Upper lobe of right lung (tissue), 1 donor: ENCODE measurements at places on chromosomes 5 and 9.

- DNase-seq: no peak
Observed at GRCh38 chr5:21159510-21160059, 1171.6 kb upstream of the CDH18 start.

- no peak for DNase-seq
Observed at GRCh38 chr5:131959906-131960305, 14.4 kb upstream of the MEIKIN start.

GRCh38 chr9:108672475-108673190, 183.2 kb downstream of the ACTL7B start:
- no peak for DNase-seq

GRCh38 chr5:1298067-1298551, 3.2 kb upstream of the TERT start:
- DNase-seq: peak; percentile 59

DNA sequence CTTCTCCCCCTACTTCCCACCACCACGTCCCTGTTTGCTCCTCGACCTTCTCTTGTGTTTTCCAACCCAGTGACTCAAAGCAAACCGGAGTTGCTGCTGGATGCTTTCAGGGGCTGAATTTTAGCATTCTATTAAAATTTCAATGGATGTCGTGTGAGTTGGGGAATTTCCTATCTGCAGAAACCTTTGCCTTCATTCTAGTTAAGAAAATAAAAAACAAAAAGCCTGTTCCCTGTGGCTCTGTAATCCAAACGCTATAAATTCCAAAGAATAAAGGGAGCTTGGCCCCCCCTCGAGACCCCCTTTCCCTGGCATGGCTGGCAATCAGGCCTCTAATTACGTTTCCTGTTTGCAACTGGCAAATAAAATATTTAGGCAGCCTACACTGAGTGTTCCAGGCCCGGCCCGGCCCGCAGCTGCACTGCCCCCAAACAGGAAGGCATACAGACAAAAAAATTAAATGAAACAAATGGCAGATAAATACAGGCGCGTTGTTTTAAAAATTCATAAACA, 139.4 kb upstream of the PPP1R26 start:
- DNase-seq: peak; percentile 22

DNA sequence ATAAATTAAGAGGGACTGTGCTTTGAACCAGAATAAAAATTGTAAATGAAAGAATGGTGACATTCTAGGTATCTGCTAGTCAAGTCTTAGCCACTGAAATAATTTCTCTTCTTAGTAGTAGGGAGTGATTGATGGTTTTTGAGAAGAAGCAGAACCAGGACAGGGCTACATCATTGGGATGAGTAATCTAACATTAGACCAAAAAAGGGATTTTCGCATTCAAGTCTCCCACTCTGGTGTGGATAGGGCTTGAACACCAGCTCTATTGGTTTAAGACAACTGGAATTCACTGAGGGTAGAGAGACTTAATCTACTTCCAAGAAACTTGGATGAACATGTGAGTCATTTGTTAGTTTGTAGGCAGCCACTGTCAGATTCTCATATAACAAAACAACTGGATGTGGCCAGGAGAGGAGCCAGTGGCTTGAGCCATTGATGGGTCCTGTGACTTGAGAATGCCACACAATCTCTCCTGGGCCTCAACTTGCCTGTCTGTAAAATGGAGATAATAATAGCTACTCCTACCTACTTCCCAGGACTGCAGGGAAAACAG, 16.6 kb downstream of the FAT2 start:
- DNase-seq: no peak

GRCh38 chr9:89419978-89420394, 77.9 kb downstream of the SEMA4D start:
- DNase-seq: no peak

DNA sequence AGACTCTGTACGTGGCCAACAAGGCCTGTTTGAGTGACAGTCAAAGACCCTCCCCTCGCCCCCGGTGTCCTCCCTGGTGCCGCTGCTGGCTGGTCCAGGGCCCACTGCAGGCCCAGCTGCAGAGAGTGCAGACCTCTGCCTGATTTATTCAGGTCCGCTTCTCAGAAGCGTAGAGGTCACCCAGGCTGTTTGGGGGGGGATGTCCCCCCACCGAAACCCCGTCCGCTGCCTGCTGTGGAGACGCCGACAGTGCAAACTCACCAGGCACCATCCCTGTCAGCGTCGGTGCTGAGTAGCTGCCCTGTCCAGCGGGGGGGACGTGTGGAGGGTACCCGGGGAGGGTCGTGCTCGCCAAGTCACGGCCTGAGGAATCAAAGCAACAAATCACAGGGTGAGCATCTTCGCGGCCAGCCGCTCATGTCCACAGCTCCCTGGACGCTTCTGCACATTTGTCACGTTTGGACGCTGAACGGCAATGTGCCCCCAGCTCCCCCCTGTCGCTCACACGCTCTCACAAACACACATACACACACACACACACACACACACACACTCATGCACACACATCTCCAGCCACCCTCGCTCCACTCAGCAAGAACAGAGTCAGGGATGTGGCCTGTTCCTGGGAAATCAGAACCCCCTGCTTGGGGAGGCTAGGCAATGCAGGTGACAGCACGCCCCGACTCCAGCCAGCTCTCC, 152.2 kb downstream of the PAX5 start:
- peak; percentile 49 for DNase-seq

DNA sequence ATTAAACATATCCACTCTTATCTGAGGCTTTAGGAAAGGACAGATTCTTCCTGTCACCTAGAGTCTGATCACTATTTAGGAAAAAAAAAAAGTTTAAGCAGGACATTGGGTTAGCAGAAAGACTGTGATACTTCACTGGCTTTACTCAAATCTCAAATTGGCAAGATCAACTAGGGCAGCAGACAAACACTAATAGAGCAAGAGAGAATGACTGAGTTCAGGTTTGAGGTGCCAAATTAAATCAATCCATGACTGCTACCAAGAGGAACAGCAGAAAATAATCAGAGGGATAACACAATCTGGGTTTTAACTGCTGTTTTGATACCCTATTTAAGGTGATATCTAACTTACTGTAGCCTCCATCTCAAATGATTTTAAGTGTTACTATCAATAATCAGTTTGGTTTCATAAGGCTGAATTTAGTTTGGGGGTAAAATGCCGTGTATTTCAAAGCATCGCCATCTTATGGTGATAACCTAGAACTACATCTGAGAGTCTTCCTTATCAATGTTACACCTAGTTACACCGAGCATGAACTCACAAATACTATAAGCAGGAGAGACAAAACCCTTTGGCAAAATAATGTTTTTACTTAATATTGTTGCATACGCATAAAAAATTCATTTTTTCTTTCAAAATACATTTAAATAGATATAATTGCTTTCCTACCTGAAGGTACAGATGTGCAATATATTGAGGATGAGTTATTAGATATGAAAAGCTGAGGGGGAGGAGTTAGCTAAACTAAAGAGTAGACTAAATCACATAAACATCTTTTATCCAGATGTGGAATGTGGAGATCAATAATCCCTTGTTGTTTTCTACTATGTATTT, 286.4 kb upstream of the CDH12 start:
- no peak for DNase-seq

DNA sequence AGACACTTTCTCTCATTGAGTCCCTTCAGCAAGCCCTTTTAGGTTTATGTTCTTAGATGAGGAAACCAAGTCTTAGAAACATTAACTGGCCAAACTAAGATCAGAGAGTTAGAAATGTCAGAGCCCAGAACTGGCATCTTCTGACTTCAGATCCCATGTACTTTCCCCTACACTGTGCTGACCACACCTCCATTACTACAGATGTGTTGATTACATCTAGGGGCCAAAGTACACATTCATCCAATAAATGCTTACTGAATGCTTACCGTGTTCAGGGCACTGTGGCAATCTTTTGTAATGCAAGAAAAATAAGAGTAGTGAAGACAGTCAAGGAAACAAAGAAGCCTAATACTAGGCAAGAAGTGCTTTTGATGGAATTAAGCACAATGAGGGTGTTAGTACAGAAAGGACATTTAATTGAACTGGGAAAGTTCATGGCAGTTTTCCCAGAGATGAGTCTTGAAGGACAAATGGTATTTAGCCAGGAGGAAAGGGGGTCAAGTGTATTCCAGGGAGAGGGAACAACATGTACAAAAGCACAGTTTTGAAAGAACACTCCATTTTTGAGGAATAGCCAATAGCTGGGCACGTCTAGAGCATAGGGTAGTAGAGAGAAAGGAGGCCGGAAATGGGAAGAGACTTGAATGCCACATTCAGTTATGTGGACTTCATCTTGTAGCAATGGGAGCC, 89.7 kb upstream of the CDKN2B start:
- DNase-seq: no peak

DNA sequence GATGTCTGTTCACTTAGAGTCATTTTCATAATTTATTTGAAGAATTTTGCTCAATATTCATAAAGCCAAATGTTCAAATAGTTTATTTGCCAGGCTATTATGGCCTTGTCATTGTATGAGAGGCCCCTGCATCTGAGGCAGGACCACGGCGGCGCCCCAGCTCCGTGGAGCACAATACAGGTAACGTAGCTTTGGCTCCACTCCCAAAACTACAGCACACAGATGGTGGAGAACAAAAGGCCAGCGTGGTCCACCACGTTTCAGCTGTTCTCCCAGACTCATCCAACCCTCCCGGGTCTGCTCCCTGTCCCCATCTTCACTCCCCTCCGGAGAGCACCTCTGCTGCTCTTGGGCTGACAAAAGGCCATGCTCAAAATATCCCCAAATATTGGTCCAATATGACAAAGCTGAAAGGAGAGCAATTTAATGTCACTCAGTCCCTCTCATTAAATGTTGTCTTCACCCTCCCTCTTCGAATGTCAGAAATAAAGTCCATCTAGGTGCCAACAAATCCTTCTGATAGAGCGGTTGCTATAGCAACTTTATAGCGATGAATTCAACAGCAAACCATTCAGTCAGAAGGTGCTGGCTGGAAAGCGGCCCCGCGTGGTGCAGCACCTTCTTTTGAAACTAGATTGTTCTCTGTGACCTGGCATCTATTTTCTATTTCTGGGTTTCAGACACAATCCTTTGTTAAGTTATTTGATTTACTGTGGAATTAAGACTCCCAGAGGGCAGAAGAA, 504.3 kb downstream of the ARHGEF28 start:
- DNase-seq: no peak

DNA sequence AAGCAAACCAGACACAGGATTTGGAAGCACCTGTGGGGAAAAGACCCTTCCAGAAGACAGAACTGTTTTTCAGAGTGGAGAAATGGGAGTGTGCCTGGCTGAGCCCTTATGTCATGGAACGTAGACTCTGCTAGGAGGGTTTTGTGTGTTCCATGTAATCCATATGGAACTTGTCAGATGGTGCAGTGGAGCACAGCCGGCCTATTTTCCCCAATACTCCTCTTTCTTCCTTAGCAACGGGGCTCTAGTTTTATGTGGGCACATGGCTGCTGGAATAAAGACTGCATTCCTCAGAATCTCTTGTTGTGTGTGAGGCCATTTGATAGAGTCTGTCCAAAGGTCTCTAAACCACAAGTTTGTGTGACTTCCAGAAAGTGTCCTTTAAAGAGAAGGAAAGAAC, 284.0 kb downstream of the DRD1 start:
- no peak for DNase-seq

- DNase-seq: no peak
Observed at GRCh38 chr9:105067895-105068580, 140.1 kb upstream of the ABCA1 start.

GRCh38 chr5:101473483-101473882, 570.4 kb upstream of the ST8SIA4 start:
- no peak for DNase-seq

- peak; percentile 88 for DNase-seq
Observed at GRCh38 chr9:137454145-137454596, 5.0 kb downstream of the NSMF start.

GRCh38 chr5:35698047-35698808, 80.6 kb downstream of the SPEF2 start:
- no peak for DNase-seq

DNA sequence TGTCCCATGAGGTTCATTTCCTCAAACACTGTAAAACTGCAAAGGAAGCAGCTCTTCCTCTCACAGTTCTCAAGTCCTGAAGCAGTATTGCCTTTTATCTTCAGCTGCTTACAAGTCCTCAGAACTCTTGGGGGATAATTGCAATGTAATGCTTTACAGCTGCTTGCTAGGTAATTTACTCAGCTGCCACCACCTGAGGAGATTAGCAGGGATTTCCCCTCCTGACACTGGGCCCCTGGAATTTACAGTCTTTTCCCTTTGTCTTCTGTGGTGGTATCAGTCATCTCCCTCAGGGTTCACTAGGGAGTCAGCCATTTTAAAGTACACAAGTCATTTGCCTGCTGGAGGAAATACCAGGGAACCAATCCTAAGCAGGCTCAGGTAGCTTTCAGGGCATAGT, 754.3 kb upstream of the GRAMD2B start:
- DNase-seq: no peak

DNA sequence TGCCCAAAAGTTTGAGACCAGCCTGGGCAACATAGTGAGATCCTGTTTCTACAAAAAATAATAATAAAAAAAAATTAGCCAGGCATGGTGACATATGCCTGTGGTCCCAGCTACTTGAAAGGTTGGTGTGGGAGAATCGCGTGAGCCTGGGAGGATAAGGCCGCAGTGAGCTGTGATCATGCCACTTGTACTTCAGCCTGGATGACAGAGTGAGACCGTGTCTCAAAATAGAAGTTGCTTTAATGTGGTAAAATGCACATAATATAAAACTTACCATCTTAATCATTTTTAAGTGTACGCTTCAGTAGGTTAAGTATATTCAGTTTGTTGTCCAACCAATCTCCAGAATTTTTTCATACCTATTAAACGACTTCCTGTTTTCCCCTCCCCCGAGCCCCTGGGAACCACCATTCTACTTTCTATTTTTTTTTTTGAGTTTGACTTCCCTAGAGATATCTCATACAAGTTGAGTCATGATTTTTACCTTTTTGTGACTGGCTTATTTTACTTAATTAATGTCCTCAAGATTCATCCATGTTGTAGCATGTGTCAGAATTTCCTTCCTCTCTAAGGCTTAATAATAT, 120.1 kb upstream of the POC5 start:
- no peak for DNase-seq

DNA sequence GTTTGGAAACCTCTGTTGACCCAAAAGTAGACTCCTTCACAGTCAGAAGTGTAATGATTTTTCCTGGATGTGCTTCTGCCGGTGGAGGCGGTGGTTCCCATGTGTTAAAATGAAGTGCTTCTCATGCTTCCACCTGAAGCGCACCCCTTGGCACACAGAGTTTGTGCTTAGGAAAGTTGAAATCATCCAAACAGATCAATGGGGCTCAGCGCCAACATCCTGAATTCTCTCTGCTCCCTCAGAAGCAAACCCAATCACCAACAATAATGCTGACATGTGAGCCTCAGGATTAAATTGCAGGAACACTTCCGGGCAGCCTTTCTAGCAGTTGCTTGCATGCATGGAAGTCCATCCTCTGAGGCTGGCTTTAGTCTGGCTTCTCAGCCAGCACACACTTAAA, 71.0 kb downstream of the MED10 start:
- no peak for DNase-seq

- DNase-seq: no peak
Observed at GRCh38 chr9:125505988-125506438, 201.0 kb downstream of the MAPKAP1 start.

- no peak for DNase-seq
Observed at GRCh38 chr5:168962306-168962705, 338.6 kb downstream of the SLIT3 start.
